Stimulated activated CD4-positive, alpha-beta T cell treated with anti-CD3 and anti-CD28 coated beads, TNF-alpha, amount 100 ng/mL, for 24 hours (primary cell): ENCODE measurements at places on chromosomes 3 and 15.

GRCh38 chr3:97957617-97958311 lies 14.5 kb downstream of the RIOX2 start:
- DNase-seq, result no peak

GRCh38 chr3:98798820-98799219 lies 35.7 kb downstream of the ST3GAL6 start:
- DNase-seq, result no peak

- no peak for DNase-seq
Measured at GRCh38 chr3:150577855-150578254, 25.3 kb upstream of the SELENOT start.

- DNase-seq, result no peak
Measured at GRCh38 chr3:171770689-171771620, 39.3 kb downstream of the PLD1 start.
